ENCODE measurements at places on chromosomes 2 and 18. TPM values are rescaled to one million over a fixed set of nuclear protein-coding genes. Genes with fewer than 3 reads are reported as not detected.

DNA sequence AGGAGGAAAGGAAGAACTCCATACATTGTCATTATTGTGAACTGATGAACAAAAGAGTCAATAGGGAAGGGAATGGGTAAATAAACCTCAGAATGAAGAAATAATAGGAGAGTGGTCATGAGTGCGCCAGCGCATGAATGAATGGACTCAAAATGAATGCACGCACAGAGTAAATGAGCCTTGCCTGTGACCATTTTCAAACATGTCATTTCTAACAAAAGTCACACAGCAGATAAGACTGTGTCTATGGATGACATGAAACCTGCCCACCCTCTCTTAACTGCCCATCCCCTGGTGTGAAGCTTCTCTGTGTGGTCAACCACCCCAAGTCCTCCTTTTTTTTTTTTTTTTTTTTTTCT, 121.1 kb upstream of the TEX51 start:
- no peak for DNase-seq

DNA sequence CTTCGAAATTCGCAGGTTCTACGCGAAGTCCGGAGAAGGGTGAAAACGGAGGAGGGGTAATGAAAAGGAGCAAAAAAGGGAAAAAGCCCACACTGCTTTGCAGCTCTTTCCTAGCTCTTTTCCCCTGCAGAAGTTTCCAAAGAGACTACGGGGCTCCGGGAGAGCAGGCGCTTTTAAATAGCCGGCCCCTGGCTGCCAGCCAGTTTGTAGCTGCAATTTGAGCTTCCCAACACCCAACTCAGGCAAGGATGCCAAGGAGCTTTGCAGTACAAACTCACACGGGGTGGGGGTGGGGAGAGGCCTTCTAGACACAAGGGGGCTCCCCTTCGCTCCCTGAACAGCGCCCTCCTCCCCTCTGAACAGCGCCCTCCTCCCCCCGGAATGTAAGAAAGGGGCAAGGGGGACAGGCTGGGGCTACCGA, at the start of gene IGFBP5:
Gene IGFBP5 (minus strand): TSS at position 149 of the 421 bp plus-strand sequence. CDS start 774 bp downstream, outside the sequence.
- peak; percentile 91 for DNase-seq

- no peak for DNase-seq
These were observed 29.4 kb downstream of the NLRC4 start for GRCh38 chr2:32235315-32235714.

MERTK gene
- total RNA-seq, result 8.2 TPM

DNA sequence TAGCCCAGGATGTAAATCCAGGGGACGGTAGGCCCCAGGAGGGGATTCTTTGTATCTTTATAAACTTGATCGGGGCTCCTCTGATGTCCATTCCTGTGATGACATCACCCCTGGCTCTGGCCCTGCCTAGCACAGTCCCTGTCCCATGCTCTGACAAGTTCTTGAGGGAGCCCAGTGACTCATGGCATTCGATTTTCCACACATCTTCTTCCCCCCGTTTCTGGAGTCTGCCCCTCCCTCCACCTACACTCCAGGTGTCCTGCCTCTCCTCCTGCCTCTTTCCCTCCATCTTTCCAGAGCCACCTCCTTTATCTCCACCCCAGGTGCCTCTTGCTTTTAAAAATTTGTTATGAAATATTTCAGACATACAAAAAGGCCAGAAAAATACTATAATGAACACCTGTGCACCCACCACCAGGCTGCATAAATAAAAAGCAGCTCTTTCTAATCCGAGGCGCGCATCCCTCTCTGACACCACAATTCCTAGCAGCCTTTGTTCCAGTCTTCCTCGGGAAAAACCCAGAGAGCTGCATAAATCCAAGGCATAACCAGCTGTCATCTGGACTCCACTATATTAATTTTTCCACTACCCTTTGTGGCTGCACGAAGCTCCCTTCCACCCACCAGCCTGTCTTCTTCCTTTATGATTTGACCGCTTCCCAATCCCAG, 207.7 kb downstream of the ZBTB7C start:
- no peak for DNase-seq

GRCh38 chr2:28452534-28453081, 43.3 kb upstream of the PLB1 start:
- peak; percentile 66 for DNase-seq

DNA sequence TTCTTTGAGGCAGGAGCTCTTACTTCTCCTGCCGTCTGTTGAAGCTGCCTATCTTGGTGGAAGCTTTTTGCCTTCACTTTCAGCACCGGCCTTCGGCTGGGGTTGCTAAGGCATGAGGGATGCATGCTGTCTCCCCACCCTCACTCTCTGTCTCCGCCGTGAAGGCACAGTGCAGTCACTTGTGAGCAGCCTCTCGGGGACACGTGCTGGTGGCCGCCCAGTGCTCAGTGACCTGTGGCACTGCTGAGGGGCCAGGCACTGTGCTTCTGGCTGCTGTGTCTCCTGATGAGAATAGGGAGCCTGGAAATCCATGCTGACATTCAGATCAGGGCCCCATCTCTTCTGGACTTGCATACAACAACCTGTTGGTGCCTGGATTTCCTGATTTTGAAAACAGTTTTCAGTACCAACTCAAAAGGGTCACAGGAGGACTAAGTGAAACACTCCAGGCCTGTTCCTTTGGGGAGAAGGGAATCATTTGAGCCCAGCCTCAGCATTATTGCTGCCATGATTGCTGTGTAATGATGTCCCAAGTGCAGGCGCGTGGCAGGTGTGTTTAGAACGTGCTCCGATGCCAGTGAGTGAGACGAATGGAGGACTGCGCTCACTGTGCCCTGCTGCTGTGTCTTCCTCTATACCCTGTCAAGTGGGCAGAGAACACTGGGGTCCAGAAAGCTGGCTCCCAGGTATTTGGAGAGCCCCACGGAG, 218.1 kb downstream of the SEPTIN10 start:
- DNase-seq, result no peak

- peak; percentile 54 for DNase-seq
These were observed 189.6 kb upstream of the SP5 start for GRCh38 chr2:170525566-170525900.

DNA sequence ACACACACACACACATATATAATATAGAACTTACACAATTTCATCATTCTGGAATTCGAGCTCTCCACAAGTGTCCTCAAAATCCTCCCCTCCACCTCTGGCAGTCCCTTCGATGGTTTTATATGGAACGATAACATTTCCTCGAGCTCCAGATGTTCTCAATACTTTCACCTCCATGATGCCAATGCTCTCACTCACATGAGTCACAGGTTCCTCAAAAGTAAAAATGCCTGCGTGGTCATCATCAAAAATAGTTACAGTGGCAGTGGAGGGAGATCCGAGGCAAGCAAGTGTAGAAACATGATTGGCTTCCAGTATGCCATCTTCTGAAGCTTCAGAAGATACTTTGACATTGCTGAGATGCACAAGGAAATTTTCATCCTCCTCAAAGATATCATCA, 23.5 kb downstream of the SLC8A1 start:
- DNase-seq, result no peak

- DNase-seq, result no peak
These were observed 89.4 kb downstream of the DYM start for GRCh38 chr18:49371073-49371472.

GRCh38 chr2:16871411-16871810, 205.8 kb upstream of the CYRIA start:
- no peak for DNase-seq

IFIH1 gene
- total RNA-seq, result 9.7 TPM

DNA sequence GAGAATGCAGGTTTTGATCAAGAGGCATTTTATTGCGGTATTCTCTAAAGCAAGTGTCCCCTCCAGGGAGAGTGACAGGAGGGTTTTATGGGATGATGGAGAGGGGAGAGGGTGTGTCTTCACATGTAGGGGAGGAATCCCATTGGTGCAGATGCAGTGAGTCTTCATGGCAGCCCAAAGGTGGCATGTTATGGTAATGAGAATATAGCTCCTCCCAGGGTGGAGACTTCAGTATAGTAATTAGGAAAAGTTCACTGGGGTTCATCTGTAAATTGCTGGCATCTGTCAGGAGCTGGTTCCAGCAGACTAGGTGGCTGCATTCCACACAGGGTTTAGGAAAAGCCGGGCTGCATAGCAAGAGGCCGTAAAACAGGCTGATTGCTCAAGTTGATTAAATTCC, 230.7 kb upstream of the CCDC68 start:
- DNase-seq, result no peak

GRCh38 chr18:76927223-76927725, 104.9 kb downstream of the ZNF236 start:
- no peak for DNase-seq

- DNase-seq, result no peak
These were observed 22.8 kb downstream of the SLC66A3 start for GRCh38 chr2:11177871-11178690.

GRCh38 chr2:158112992-158113391, 11.3 kb downstream of the UPP2 start:
- no peak for DNase-seq

DNA sequence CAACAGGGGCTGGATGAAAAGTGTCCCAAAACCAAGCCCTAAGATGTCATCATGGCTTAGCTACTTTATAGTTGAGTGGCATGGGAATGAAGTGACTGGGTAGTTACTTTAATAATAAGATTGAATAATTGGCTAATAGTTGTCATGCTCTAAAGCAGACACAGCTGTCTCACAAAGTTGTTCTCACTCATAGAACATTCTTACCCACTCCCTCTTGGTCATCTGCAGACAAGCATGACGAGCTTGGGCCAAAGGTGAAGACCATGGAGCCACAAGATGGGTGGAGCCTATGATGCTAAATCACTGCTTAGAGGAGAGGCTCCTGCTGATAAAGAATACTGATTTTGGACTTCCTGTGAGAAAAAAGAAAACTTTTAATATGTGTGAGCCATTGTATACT, 62.4 kb upstream of the MMADHC start:
- DNase-seq, result no peak

- DNase-seq, result no peak
These were observed 173.9 kb upstream of the CDH2 start for GRCh38 chr18:28350821-28351220.

DNA sequence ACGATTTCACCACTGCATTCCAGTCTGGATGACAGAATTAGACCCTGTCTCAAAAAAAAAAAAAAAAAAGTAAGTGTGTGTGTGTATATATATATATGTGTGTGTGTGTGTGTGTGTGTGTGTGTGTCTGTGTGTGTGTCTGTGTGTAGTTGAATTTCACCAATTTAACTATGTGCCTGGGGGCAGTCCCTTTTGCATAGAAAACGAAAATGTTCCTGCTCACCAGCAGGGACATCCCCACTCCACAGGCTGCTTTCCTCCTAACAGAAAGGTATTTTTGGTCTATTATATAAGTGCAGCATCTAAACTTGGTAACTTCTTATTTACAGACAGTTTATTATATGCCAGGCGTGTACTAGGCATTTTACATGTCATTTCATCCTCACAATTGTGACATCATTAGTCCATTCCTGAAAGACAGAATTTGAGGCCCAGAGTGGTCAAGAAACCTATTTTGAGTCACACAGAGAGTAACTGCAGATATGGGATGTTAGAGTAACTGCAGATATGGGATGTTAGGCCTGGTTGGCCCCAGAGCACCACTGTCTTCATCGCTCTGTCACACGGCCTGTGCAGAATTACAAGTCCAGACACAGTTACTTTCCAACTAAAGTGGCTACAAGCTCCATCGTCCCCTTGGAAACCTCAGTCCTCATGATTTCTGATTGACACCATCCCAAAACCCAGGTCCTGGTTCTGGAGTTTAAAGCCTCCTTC, 9.3 kb upstream of the TTL start:
- DNase-seq, result no peak

ST6GAL2 gene
- total RNA-seq, result 0.51 TPM

ADCYAP1 gene
- 0.19 TPM for total RNA-seq

DNA sequence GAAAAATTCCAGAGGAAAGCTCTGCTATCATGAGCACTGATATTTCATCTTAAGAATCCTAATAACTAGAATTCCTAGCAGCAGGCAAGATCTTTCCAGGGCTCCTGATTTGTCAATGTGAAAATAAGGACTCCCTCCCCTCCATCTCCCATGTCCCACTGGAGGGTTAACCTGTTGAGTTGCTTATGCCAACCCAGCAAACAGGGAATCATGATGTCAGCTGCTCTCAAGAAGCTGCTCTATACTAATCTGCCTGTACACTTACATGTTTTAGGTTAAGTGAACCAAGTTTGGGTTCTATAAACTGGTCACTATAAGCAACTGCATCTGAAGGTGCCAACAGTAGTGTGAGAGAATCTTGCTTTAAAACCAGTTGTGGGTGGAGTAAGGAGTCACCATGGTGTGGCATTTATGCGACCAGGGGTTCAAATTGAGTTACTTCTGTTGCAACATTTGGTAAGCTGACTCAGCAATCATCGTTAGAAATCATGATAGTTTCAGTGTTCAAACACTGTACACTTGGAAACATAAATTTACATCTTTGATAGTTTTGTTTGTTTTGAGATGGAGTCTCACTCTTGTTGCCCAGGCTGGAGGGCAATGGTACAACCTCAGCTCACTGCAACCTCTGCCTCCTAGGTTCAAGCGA, 53.4 kb downstream of the STK25 start:
- no peak for DNase-seq

RESP18 gene
- not detected for total RNA-seq

DNA sequence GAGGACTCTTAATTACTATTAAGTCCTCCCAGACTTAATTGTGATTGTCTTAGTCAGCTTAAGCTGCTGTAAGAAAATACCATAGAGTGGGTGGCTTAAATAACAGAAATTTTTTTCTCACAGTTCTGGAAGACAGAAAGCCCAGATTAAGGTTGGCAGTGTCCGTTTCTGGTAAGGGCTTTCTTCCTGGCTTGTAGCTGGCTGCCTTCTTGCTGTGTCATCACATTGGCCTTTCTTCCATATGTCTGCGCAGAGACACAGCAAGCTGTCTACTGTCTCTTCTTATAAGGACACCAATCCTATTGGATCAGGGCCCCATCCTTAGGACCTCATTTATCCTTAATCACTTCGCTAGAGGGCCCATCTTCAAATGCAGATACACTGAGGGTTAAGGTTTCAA, 38.5 kb downstream of the ASXL3 start:
- DNase-seq, result no peak

- DNase-seq, result no peak
These were observed 652.5 kb downstream of the KCNJ3 start for GRCh38 chr2:155350783-155351580.

DNA sequence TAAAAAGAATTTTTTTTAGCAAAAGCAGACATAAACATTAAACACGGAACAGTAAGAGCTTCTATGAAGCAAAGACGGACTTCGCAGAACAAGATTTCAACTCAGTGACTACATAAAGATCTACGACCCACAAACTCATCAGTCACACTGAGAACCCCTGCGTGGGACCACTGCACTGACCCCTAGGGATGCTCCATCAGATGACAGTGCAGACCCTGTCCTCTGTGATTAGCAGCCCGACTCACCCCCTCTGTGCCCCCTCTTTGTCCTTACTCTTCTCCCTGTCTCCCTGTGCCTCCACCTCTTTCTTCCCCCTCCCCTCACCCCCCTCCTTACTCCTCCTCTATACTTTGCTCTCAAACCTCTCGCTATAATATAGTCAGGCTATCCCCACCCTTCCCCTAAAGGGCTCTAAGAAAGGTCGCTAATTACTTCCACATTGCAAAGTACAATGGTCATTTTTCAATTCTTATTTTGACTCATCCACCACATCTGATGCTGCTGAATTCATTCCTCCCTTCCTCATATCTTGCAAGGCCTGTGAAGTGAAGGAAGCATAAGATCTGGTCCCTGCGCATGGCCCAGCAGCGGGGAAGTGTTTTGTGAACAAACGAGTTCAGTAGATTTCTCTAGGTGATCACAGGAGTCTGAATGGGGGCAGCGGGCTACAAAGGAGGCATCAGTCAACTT, 89.3 kb downstream of the CABYR start:
- DNase-seq, result no peak
